ENCODE measurements at places on chromosomes 6 and 20.

GRCh38 chr6:139028215-139028657 is 309 bp upstream of the ABRACL start:
- no peaks in the 10 kb centered on the region for H3K27me3 ChIP-seq
- no peak for DNase-seq
- H3K27ac ChIP-seq, result peak overlapping the region; percentile 81
- no peaks in the 10 kb centered on the region for H3K36me3 ChIP-seq
- peak overlapping the region; percentile 74 for H3K4me3 ChIP-seq
- peaks cover 19% of the 10 kb centered on the region for H3K4me1 ChIP-seq

- no peak overlapping the region for H3K4me3 ChIP-seq
- DNase-seq, result no peak
- no peak overlapping the region for H3K27ac ChIP-seq
These were observed 342.1 kb upstream of the NRSN1 start for GRCh38 chr6:23783901-23784300.

GRCh38 chr6:170417881-170418280 is 111.3 kb downstream of the FAM120B start:
- H3K4me1 ChIP-seq, result no peaks in the 10 kb centered on the region
- H3K36me3 ChIP-seq, result no peaks in the 10 kb centered on the region
- no peak overlapping the region for H3K27ac ChIP-seq
- no peak overlapping the region for H3K4me3 ChIP-seq

DNA sequence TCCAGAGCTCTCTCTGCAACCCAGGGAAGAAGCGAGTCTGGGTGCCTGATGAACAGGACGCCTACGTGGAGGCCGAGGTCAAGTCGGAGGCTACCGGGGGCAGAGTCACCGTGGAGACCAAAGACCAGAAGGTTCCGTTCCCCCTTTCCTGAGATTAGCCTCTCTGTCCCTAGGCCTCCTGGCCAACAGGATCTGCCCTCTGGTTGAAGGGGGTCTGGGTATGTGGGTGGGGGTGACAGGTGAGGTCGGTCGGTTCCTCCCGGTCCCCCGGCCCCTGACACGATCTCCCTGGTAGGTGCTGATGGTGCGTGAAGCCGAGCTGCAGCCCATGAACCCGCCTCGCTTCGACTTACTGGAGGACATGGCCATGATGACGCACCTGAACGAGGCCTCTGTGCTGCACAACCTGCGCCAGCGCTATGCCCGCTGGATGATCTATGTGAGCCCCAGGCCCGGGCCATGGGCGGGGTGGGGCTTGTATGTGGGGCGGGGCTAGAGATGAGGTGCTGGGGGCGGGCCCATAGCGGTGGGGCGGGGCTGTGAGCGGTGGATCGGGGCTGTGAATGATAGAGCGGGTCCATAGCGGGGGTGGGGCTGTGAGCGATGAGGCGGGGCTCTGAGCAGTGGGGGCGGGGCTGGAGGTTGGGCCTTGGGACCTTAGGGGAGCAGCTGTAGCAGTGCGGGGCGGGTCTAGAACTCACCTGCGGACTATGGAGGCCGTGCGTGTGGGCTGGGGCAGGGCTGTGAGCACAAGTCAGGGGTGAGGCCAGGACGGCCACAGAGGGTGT is 23.9 kb downstream of the MYH7B start:
- no peak overlapping the region for H3K27ac ChIP-seq
- H3K4me3 ChIP-seq, result no peak overlapping the region
- H3K27me3 ChIP-seq, result peaks cover 5% of the 10 kb centered on the region
- no peaks in the 10 kb centered on the region for H3K36me3 ChIP-seq

All from endothelial cell of umbilical vein (primary cell).